ENCODE measurements at places on chromosomes 3 and 15.

DNA sequence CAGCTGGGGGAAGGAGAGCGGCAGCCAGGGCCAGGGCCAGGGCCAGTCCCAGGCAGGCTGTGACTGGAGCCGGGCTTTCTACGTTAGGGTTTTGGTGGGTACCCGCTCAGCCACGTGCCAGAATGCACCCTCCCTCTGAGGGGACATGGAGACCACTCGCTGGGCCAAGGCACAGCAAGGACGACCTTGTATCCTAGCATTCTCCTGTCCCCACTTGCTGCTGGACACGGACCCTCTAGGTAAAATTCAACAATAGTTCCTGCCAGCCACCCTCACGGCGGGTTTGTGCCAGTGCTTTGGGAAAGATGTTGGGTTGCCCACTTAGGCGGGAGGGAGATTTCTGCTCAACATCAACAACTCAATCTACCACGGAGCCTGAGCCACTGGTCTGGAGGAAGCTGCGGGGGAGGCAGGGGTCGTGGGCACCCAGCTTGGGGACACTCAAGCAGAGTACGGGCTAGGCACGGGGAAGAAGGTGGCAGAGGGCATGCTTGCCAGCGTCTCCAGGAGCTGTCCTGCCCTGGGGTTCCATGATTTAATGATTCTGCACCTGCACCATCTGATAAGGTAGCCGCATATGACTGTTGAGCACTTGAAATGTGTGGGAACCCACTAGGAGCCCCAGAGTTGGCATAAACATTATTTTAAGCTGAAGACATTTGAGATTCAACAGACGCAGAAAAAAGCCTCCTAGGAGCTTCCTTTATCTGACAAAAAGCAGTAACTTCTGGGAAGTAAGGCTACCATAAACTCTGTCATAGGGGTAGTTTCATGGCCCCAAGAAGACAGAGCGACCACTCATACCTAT, 22.5 kb upstream of the C15orf39 start:
- DNase-seq: no peak

DNA sequence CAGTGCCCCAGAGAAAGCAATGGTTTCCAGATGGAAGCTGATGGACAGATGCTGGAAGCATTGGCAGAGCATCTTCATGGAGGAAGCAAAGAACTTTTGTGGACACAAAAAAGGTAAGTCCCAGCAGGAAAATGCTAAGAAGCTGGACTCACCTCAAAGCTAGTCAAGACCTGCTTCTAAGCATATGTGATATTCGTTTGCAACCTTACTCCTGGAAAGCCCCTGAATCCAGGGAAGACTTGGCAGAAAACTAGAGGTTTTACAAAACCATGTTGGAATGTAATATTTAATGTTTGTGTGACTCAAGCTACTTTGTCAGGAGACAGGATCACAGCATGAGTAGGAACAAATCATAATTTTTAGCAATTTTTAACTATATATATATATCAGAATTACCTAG, 288.2 kb downstream of the BCHE start:
- DNase-seq: no peak

GRCh38 chr15:58731756-58732535, 17.6 kb downstream of the ADAM10 start:
- no peak for DNase-seq

DNA sequence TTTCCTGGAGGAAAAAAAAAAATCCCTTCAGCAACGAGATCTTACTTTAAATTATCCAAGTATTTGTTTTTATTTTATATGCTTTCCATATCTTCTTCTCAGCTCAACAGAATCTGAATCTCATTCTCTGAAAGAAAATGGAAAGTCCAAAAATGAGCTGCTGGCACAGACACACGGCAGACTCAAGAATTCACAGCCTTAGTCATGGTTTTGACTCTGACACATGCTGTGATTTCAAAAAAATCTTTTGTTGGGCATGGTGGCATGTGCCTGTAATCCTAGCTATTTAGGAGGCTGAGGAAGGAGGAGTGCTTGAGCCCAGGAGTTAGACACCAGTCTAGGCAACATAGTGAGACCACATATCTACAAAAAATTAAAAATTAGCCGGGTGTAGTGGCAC, 565.0 kb downstream of the MAGI1 start:
- DNase-seq: no peak

DNA sequence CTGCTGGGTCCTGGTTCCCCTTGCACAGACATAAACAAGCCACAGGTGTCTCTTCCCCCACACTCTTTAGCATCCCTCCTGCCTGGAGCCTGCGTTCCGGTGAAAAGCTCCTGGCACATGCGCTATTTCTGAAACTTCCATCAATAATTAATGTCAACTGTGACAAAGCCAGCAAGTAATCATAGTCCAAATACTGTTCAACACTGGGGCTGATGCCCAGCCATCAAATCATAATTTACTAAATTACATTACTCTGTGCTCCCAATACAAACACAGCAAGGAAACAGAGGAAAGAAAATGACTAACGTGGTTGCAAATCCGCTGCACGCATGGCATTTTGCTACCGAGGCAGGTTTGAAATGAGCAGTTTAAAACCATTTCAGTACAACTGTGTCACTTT, 294.7 kb downstream of the ERC2 start:
- no peak for DNase-seq

- DNase-seq: no peak
Measured at GRCh38 chr3:129527262-129527661, 1.2 kb upstream of the RHO start.

- peak; percentile 29 for DNase-seq
Measured at GRCh38 chr3:171459137-171459941, 866 bp downstream of the TNIK start.

DNA sequence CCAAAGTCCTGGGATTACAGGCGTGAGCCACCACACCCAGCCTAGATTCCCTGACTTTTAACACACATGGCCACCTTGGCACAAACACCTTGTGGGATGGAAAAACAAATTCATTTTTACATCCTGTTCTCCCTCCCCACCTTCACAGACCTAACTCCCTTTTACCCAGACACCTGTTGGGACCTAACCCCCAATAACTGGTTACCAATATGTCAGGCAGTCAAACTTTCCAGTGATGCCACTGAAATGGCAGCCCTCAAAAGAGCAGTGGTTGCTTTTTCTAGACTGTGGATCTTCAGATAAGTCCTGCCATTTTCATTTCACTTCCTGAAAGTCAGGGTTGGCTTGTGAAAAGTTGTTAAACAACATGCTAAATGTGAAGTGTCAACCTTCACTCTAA, 34.9 kb downstream of the SIN3A start:
- no peak for DNase-seq

GRCh38 chr3:29822071-29822470, 541.2 kb downstream of the RBMS3 start:
- DNase-seq: no peak

DNA sequence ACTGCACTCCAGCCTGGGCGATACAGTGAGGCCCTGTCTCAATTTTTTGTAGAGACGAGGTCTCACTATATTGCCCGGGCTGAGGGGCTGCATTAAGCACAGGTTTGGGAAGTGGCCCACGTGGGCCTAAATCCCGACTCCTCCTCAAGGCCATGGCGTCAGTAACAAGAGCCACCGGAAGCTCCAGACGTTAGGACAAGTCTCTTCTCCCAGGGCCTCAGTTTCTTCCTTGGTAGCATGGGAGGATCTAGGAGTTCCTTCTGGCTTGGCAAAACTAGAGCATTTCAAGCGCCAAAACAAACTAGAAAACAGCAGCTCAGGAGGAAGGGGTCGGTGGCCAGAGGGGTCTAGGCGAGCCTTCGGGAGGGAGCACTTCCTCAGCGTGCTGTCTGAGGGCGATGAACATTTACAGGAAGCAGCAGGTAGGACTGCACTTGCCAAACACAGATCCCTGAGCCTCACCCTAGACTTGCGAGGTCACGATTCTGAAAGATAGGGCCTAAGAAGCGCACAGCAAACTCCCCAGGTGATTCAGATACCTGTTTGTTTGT, 536 bp downstream of the SNAPC5 start:
- no peak for DNase-seq

GRCh38 chr15:81170511-81170910, 26.2 kb upstream of the IL16 start:
- DNase-seq: no peak

DNA sequence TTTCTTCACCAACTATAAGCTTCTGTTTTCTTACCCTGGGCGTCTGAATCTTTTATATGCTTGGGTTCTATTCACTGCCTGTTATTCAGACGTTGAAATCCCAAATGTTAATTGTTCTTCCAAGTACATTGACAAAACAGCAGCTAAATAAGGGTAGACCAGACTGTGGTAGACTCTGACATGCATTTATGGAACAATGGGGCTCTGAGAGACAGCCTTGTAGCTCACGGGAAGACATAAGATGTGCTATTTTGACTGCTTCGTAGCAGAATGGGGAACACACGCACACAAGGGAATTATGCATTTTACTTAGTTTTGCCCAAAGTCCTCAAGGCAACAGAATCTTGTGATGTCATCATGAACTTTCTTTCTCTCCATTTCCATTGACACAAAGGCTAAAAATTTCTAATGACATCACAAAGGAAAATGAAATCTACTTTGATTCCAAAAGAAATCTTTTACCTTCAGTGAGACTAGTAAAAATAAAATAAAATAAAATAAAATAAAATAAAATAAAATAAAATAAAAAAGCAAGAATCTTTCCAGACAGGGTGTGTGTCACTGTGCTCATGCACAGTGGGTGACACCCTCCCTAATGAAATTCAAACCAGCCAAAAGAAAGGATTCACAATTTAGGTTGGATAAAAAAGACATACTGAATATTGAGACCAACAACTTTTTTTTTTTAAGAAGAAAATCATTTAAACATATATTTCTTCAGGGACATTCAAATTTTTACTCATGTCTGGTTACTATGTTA, 346.6 kb downstream of the ZBTB20 start:
- no peak for DNase-seq

DNA sequence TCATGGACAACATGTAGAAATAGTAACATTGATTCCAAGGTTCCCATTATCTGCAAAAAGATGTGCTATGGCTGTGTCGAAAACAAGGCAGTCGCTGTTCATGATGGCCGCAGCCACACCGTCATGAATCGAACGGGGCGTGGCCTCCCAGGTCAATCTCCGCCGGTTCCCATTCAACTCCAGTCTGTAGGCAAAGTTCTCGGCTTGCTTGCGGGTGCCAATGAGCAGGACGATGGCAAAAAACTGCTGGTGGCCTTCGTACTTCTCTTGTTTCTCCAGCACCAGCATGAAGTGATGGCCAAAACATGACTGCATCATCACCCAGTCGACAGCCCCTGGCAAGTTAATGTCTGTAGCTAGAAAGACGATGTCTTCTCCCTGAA, 20.8 kb downstream of the SIAH2 start:
- DNase-seq: no peak

GRCh38 chr3:116405231-116405630, 40.1 kb downstream of the LSAMP start:
- no peak for DNase-seq

DNA sequence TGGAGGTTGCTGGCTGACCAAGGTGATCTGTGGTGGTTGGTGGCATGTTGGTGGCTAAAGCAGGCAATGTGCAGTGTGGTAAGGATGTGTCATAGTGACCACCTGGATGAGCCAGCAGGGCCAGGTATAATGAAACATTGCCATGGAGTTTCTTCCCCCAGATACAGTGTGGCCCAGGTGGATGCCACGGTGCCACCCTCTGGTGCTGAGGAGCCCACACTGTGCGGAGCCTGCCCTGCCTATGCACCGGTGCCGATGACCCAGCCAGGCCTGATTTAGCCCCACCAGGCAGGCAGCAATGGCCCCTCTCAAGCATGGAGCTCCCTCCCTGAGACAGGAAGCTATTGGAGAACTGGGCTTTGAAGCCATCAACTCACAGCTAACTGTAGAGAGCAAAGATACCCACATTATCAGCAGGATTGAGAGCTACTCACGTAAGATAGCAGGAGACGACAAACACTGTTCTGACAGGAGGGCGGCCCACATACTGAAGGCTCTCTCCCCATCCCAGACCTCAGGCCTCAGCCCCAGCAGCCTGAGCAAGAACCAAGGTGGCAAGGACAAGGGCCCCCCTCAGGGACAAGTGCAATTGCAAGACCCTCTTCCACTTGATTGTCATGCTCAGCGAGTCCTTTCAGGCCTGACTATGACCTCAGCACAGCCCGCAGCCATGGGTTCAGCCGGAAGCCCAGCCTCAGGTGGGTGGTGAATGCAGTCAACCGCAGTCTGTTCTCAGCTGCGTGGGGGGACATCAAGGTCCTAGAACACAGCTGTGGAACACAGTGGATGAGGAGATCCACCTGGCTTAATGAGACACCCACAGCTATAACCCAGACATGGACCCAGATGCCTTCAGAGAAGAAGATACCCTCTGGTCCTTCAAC, 82.8 kb upstream of the CDV3 start:
- peak; percentile 48 for DNase-seq
